ENCODE measurements at places on chromosomes 1 and 21.

DNA sequence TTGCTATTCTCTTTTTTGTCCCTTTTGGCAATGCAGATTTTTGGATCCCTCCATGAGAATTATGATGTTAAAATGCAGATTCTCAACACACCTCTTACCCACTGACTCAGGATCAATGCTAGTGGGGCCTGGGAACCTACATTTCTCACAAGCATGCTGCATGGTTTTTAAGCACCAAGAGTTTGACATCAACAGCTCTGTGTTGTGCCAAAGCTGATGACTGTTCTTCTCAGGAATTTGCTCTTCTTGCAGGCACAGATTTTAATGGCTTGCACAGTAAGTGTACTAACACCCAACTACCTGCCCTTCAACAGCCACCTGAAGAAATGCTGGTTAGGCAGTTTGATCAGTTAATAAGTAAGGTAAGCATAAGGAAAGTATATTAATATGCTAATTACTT lies 468.7 kb downstream of the PTBP2 start:
- no peak for DNase-seq

GRCh38 chr1:76840278-76840677 lies 27.0 kb upstream of the ST6GALNAC5 start:
- no peak for DNase-seq

GRCh38 chr1:91059157-91059556 lies 37.3 kb upstream of the ZNF644 start:
- DNase-seq: no peak

DNA sequence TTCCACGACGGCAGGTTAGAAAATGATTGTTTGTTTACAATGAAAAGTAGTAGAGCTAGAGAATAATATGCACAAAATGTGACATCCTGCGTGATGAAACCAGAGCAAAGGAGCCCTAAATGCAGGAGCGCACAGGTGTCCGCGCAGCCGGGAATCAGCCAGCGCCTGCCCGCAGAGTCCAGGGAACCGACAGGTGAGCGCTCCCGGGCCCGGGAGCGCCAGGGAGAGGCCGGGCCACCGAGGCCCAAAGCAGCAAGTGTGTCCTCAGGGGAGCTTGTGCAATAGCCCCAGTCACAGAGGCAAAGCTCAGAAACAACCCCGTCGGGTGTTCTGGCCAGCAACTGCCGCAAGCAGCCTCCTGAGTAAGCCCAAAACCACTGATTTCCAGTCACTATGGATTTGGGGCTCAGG lies 789 bp upstream of the GALE start:
- no peak for DNase-seq

- no peak for DNase-seq
Observed at GRCh38 chr1:42052072-42052699, 101.0 kb upstream of the GUCA2B start.

DNA sequence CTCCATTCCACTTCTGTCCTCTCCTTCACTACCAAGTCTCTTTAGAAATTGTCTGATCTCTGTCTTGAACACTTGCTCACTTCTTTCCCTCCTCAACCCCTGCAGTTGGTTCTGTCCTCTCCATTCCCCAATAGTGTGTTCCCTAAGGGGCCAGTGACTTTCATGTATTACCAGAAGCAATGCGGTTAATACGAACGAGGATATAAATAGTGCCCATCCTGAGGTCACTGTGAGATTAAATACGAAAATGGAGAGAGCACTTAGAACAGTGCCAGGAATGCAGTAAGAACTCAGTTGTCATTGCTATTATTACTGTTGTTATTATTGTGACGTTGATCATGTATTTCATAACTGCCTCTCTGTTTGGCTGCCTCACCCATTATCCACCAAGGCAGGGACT lies 53.0 kb upstream of the ARTN start:
- DNase-seq: no peak

GRCh38 chr1:28209700-28210099 lies 23.1 kb downstream of the DNAJC8 start:
- DNase-seq: no peak

DNA sequence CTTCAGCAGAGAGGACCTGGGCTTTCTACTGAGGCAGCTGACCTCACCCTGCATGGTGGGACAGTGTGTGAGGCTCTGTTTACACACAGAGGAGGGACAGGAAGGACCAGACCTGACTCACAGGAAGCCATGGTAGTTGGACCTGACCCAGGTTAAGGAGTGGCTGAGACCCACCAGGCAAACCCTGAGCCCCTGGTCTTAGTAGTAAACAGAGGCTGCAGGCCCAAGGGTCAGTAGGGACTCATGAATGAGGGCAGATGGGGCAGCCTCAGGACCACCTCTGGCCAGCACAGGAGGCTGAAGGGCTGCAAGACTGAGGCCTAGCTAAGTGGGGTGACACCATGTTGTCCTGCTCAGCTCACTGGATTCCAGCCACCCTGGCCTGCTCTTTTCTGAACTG lies 273.2 kb downstream of the GRIK3 start:
- no peak for DNase-seq

- no peak for DNase-seq
Observed at GRCh38 chr1:25065795-25066238, 135.7 kb upstream of the RUNX3 start.

DNA sequence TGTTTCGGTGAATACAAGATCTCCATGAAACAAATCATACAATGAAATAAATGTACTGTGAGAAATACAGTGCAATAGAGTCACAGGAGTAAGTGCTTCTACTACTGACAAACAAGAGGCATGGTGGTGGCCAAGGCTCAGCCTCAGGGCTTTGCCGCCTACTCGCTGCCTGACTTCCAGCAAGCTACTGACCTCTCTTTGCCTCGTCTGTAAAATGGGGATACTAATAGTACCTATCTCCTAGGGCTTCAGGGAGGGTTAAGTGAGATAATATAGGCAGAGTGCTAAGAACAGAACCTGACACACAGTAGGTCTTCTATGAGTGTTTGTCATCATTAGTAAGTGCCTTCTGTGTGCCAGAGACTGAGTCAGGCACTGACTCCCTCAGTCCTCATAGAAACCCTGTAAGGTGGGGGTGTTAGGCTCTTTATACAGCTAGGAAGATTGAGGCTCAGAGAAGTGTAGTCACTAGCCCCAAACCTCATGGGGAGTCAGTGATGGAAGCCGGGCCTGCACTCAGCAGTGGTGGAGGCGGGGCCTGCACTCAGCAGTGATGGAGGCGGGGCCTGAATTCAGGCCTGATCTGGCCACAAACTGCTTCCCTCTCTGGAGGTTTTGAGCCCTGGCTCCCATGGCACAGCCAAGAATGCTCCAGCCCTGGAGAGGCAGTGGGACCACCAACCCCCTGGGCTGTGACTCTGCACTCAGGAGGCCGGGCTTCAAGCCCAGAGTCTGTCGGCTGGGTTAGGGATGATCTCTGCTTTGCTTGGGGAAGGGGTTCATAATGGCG lies 6.8 kb downstream of the BSND start:
- DNase-seq: peak; percentile 55

- no peak for DNase-seq
Observed at GRCh38 chr1:200755456-200755855, 16.8 kb downstream of the CAMSAP2 start.

DNA sequence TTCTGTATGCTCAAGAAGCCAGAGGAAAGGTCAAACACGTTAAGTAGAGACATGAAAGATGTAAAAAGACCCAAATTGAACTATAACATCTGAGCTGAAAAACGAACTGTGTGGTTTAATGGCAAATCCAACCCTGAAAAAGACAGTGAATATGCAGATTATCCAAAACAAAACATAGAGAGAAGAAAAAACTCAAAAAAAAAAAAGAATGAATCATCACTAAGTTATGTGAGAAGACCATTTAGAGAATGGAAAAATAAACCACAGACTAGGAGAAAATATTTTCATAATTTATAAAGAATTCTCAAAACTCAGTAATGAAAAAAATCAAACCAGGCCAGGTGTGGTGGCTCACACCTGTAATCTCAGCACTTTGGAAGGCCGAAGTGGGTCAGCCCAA lies 253.3 kb downstream of the PLPP3 start:
- no peak for DNase-seq

- no peak for DNase-seq
Observed at GRCh38 chr1:81678779-81679178, 122.0 kb upstream of the ADGRL2 start.

GRCh38 chr1:44272992-44273391 lies 59.7 kb downstream of the DMAP1 start:
- no peak for DNase-seq

GRCh38 chr21:25757531-25757930 lies 22.8 kb downstream of the GABPA start:
- DNase-seq: no peak

- peak; percentile 78 for DNase-seq
Observed at GRCh38 chr1:11736746-11737639, 1.1 kb downstream of the AGTRAP start.

- no peak for DNase-seq
Observed at GRCh38 chr1:44276901-44277300, 63.6 kb downstream of the DMAP1 start.

DNA sequence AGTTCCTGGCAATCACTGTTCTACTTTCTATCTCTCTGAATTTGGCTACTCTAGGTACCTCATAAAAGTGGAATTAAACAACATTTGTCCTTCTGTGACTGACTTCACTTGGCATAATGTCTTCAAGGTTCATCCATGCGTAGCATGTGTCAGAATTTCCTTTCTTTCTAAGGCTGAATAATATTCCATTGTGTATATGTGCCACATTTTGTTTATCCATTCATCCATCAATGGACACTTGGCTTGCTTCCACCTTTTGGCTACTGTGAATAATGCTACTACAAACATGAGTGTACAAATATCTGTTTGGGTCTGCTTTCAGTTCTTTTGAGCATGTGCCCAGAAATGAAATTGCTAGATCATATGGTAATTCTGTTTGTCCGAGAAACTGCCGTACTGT lies 14.7 kb downstream of the CACHD1 start:
- no peak for DNase-seq

DNA sequence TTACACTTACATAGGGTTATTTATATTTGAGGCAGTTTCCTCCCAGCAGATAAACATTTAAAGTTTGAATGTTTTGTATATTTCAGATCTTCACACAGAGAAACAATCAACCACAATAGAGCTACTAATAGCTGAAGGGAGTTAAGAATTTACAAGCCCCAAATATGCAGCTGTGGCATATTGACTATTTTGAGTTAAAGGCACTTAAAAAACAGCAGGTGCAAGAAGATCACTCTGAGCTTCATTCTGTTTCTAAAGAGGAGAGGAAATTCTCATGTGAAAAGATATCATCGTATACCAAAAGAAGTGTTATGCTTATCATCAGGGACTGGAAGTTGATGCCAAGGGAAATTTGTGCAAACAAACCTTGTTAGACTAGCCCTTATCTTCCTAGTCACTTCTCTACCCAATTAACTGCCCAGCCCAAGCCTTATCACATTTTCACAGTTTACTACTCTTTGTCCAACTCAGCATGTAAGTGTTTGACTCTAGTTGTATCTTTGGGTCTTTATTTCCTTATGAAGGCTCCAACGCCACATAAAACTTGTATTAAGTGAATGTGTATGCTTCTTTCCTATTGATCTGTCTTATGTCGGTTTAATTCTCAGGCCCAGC lies 66.3 kb upstream of the COG2 start:
- no peak for DNase-seq

DNA sequence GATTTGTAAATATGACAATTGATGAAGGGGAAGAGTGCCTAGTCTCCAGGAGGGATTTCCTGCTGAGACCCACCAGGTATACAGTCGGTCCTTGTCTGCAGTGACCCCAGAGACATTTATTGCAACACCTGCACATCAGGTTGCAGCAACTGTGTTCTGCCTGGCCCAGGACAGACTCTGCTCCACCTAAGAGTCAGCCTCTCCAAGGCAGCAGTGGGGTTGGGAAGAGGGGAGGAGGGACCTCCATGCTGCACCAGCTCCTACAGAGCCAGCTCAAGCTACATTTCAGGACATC lies 120.4 kb upstream of the IRF2BP2 start:
- DNase-seq: no peak

GRCh38 chr1:240385551-240385950 lies 226.4 kb downstream of the GREM2 start:
- DNase-seq: no peak

GRCh38 chr1:77546890-77547289 lies 135.6 kb downstream of the ZZZ3 start:
- no peak for DNase-seq

DNA sequence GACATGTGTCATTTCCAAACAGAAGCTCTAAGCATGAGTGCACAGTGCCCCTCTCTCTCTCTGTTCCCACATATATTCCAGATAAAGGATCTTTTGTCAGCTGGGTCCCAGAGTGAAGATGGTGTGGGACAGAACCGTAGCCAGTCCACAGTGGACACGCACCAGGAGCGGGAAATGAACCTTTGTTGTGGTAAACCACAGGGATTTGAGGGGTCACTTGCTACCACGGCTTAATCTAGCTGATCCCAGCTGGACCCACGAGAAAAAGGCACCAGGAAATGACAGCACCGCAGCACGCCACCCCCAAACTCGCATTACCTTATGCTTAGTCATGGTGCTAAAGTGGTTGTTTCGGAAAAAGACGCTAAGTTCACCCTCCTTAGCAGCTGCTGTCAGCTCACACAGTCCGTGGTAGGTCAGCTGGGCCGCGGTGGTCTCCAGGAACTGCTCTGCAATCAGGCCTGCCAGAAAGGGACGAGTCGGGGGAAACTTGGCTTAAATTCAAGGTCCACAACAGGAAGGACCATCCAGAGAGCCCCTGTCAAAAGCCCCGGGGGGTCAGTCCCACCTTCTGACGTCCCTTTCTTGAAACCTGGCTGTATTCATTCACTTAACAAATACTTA lies 7.5 kb downstream of the MINDY1 start:
- no peak for DNase-seq

GRCh38 chr1:172394141-172394751 lies 26.2 kb upstream of the C1orf105 start:
- peak; percentile 85 for DNase-seq

DNA sequence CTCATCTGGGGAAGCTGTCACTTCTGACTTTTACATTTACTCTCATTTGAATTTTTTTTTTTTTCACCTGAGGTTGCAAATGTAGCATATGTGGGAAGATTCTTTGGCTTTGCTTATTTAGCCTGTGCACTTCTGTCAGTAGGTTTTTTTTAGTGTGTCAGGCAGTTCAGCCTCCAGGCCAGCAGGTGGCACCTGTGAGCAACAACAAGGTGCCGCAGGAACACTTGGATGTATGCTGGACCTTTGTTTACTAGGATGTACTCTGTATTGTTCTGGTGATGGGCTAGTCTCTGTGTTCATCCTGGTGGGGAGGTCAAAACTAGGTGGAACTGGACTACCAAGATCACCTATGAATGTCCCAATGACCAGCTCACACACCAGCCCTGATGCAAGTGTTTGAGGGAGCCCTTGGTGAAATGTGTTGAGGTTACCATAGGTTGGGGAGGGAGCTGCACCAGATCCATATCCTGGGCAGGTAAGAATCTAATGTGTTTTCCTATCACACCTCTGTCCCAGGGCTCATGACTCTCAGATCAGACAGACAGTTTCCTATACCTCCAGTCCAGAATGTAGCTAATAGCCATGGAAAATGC lies 618.2 kb downstream of the BRINP3 start:
- peak; percentile 47 for DNase-seq
